ENCODE measurements at places on chromosomes 4 and X.

DNA sequence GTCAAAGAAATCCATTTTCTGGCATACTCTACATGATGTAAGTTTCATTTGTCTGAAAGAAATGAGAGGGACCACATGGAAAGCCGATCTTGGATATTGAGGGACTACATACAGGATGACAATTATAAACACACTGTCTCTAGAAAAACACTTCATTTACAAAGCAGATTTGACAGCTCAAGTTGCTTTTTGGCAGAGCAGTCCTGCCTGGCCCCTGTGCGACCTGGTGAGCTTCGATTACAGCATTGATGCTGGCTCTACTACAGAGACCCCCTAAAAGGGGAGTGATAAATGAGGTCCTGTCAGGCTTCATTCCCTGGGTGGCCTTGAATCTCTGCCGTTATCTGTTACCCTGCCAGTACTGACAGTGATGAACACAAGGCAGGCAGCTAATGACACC, 215.2 kb upstream of the NOCT start:
- no peak for DNase-seq

DNA sequence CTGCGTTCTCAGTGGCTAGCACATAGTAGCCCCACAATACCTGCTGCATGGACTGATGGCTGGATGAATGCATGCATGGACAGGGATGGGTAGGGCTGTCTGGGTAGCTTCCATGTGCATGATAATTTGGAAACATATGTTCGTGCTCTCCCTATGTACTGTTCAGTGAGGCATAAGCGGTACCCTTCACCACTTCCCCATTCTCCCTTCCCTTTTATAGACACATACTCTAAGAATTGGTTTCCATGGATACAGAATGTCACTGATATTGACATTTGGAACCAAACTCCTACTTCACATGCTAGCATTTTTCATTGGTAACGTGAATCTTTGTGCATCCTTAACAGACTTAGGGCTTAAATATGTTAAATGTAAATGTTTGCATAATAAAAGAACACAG, 20.4 kb downstream of the USP46 start:
- no peak for DNase-seq

DNA sequence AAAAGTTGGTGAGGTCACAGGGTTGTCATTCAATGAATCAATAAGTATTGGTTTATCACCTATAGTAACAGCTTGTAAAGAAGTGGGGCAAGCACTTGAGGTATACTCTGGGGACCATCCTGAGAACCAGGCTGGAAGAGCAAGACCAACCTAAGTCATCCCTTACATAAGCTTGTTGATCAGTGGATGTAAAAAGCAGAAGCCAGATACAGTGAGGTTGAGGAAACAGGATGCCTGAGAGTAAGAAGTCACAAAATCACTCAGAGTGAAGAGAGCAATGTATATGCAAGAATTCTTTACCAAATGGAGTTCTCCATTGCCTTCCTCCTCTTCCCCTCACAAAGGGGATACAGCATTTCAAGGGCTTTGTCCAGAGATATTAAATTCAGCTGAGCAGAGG, 76.3 kb upstream of the PACRGL start:
- DNase-seq: no peak

- no peak for DNase-seq
These were observed 17.8 kb downstream of the TRIM2 start for GRCh38 chr4:153221783-153222706.

- DNase-seq: no peak
These were observed 397.1 kb upstream of the FAM241A start for GRCh38 chr4:111748157-111748556.

DNA sequence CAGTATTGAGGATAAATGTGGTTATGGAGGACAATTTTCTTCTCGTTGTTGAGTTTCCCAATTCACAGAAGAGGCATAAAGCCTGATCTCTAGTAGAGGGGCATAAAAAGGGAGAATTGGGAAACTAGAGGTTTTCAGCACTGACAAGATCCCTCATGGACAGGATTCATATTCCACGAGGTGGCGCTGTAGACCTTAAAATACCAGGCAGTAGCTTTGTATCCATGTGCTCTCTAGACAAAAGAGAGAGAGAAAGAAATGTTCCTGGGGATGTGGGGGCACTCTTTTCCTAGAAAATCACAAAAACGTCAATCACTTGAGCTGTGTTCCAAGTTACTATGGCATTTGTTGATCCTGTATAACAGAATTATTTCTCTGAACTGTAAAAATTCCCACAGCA, 128.3 kb downstream of the MAGEE1 start:
- no peak for DNase-seq

GRCh38 chrX:54807524-54808108, at the start of gene MAGED2:
MAGED2 (plus strand) TSS chrX:54807745; CDS start chrX:54809332, 1,587 bp downstream.
- DNase-seq: no peak

DNA sequence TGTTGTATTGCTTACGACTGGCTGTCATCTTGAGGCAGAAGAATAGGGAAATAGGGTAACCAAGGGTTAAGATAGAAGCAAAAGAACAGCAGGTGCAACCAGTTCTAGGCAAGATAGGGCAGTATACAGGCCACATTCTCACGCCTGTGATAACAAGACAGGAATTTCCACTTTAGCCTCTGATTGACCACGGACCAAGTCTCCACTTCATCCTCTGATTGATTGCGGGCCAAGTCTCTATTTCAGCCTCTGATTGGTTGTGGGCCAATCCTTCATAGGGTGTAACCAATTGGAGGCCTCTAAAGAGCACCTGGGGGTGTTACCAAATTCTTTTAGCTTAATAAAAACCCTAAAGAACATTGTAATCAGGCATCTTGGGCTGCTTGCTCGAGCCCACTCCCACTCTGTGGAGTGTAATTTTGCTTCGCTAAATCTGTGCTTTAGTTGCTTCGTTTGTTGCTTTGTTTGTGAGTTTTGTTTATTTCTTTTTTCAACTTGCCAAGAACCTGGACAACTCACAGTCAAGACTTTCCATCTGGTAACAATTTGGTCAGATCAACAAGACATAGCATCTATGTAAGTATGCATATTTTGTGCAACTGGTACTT, 8.7 kb upstream of the TBC1D9 start:
- no peak for DNase-seq

DNA sequence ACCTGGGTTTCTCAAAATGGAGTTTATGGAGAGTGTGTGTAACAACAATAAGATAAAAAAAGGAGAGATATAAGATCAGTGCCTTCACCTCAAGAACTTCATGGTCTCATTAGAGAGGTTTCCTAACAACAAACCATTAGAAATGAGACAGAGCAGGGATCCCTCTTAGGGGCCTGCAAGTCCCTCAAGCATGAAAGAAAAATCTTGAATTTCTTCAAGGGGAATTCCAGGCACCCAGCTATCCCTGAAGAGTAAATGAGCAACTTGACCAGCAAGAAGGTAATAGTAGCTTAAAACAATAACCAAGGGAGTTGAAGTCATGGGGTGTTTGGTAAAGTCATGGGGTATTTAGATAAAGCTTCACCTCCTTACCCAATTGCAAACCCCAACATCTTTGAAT, 49.7 kb upstream of the TLR3 start:
- DNase-seq: no peak

DNA sequence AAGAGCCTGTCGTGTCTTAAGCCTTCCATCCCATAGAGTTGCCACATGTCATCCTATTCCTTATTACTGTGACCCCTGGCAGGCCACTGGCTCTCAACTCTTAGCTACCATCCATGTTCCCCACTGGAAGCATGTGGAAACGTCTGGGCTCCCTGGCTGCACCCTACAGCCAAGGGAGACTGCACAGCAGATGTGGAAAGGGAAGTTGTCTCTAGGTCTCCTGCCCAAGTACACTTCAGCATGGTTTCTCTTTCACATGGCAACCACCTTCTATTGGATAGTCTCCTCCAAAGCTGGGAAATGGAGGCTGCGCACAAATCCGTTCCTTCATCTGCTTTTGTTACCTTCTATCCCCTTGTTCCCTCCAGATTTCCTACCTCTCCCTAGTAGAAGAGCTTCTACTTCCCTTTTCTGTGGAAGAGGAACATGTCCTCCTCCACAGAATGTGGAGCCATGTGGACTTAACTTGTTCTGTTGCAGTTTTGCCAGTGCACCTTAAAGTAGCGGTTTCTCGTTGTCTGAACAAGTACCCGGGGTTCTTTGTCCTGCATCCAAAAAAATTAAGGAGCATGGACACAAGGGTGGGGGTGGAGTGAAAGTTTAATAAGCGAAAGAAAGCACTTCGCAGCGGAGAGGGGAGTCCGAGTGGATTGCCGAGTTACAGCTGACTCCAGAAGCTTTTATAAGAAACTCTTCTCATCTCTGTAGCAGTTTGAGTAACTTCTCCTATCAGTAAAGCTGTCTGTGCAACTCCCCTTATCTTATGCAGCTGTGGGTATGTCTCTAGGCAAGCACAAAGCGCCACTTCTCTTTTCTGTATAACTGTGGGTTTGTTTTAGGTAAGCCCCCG, 52.5 kb downstream of the HMGB2 start:
- DNase-seq: no peak

DNA sequence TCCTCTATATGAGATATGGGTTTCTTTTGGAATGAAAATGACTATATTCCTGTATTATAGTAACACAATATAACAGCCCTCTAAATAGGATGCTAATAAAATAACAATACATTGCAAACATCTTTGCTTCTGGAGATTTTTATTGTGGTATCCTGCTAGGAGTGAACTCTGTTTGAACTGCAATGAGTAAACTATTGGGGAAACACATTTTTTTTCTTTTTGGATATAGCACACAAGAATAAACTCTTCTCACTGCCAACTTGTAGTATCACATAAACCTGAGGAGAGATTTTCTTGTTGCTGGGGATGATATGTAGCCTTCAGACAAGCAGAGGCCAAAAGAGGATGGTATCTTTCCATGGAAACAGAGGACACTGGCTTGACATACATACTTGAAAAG, 238.2 kb downstream of the C4orf33 start:
- DNase-seq: no peak

DNA sequence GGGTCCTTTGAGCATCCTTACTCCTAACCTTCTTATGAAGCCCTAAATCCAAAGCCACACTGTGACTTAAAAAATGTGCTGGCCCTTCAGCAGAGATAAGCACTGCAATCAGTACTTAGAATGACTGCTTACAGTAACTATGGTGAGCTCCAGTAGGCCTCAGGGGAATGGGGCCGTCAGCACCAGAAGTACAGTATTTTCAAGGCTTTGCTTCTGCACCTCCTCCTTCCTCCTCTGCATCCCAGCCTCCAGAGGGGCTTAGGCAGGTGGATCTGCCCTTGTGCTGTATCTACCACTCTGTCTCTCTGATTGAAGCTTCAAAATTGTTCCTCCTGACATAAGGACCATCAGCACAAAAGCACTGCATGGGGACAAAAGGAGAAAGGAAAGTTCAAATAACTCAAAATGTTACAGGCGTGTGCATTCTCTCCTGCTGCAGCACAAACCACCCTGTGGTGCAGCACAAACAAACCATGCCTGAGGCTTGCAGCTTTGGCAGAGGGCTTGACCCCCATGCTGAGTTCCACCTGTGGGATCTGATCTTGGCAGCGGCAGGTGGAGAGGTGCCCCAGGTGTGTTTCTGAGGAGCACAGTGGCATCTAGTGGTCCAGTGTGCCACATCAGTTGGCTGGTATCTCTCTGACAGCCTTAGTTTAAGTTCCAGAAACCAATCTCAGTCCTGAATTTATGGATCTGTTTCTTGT, 164.7 kb downstream of the SOWAHB start:
- DNase-seq: peak; percentile 83

DNA sequence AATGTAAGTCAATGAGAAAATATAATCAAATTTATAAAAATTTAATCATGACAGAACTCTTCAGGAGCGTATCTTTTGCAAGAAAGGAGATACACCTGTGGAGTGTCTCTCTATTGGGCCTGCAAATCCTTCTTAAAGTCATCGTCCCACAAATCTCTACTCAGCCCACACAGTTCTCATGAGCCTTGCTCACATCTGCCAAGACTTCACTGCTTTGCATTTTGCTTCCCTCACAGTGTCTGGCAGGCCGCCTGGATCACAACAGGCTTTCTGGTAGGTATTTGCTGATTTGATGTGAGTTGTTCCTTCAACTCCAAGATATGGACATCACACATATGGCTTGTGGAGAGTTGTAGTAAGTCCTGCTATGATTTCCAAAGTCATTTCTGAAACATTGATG, 183.1 kb upstream of the ARX start:
- no peak for DNase-seq

GRCh38 chr4:24917076-24917856, 4.4 kb upstream of the CCDC149 start:
- DNase-seq: no peak

- no peak for DNase-seq
These were observed 52.3 kb downstream of the LGI2 start for GRCh38 chr4:24978291-24979075.

DNA sequence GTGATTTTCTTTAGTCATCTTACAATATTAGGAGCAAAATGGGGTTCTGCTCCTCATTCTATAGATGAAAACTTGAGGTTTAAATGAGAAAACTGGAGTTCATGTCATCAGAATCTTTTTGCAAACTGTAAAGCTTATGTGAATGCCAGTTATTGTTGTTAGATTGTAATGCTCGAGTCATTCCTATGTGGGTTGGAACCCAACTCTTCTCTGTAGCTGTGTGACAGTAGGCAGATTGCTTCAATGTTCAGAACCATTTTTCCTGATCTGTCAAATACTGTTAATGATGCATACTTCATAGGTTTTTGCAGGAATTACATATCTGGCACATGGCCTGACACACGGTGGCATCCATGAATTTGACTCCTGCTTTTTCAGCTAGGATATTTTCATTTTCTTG, 178.9 kb downstream of the RAPGEF2 start:
- DNase-seq: no peak

DNA sequence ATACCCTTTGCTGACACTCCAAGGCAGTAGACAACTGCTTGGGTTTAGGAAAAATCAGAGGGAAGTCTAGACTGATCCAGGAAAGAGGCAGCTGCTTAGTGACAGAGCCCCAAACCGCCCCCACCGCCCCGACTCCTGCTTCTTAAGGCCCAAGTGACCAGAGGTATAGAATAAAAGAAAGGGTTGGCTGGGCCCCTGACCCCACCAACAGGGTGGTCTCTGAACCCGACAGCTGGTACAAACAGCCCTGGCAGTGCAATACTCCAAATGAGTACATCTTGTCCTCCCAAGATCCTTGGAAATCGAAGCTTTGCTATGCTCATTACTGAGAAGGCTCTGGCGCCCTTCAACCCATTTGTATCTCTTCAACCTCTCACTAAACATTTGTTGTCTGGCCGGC, 78.1 kb upstream of the PLAC1 start:
- DNase-seq: no peak

DNA sequence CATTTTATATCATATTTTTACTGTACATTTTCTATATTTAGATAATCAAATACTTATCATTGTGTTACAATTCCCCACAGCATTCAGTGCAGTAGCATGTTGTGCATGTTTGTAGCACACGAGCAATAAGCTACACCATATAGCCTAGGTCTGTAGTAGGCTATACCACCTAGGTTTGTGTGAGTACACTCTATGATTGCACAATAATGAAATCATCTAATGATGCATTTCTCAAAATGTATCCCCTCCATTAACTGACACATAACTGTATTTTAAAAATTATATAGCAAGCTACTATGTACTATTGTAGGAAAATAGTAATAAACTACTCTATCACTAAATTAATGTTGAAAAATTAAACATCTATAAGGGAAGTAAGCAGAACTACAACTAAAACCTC, 518.4 kb upstream of the PABPC4L start:
- no peak for DNase-seq

GRCh38 chr4:81343536-81343935, 128.2 kb downstream of the RASGEF1B start:
- no peak for DNase-seq
